ENCODE measurements at places on chromosomes 2 and 18.

- no peak for DNase-seq
Measured at GRCh38 chr2:34547900-34548299, 948.8 kb upstream of the FAM98A start.

DNA sequence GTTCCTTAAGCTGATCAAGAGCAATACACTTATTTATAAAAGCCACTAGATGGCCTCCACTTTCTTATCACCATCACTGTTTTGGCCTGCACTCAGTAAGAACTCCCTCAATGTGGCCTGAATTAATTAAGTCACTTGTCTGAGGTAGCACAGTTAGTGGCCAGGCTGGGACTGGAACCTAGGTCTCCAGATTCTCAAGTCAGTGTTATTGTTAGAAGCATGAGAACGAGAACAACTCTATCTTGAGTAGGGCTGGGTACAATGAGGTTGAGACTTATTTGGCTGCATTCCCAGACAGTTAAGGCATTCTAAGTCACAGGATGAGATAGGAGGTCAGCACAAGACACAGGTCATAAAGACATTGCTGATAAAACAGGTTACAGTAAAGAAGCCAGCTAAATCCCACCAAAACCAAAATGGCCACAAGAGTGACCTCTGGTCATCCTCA lies 115.8 kb downstream of the SS18 start:
- no peak for DNase-seq

GRCh38 chr2:98828369-98828744 lies 97.4 kb upstream of the MGAT4A start:
- no peak for DNase-seq

GRCh38 chr2:152755029-152755428 lies 36.6 kb downstream of the ARL6IP6 start:
- no peak for DNase-seq

DNA sequence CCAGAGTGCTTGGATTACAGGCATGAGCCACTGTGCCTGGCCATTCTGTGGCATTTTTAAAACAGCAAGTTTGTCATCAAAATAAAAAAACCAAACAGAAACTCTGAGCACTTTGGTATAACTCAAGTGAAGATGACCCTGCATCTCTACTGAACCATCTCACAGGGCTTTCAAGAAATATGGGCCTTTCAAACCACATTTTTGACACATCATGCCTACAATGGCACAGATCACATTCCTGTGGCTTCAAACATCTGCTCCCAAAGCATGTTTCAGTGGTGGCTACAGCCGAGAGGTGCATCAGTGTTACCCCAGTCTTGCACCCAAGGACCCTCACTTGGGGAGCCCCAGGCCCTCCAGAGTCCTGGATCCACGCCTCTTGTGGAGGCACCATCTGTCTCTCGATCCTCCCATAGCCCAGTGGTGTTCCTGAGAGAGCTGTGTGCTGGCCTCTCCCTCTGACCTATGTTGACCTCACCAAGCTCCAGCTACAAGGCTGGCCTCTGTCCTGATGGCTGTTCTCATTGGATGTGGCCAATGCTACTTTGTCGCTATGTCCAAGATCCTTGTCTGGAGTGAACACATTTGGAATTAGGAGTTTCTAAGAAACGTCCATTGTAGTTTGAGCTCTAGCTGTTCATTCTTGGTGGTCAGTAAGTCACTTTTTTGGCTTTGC lies 55.2 kb upstream of the RALBP1 start:
- no peak for DNase-seq

GRCh38 chr2:186497928-186498327 lies 11.9 kb downstream of the ZC3H15 start:
- DNase-seq = no peak

GRCh38 chr2:145593991-145594614 lies 1074.2 kb upstream of the ZEB2 start:
- DNase-seq = no peak

GRCh38 chr2:104804148-104804890 lies 49.6 kb upstream of the POU3F3 start:
- no peak for DNase-seq

GRCh38 chr2:16493788-16494187 lies 171.8 kb downstream of the CYRIA start:
- no peak for DNase-seq

- no peak for DNase-seq
Measured at GRCh38 chr2:228723599-228723998, 542.1 kb upstream of the SPHKAP start.

DNA sequence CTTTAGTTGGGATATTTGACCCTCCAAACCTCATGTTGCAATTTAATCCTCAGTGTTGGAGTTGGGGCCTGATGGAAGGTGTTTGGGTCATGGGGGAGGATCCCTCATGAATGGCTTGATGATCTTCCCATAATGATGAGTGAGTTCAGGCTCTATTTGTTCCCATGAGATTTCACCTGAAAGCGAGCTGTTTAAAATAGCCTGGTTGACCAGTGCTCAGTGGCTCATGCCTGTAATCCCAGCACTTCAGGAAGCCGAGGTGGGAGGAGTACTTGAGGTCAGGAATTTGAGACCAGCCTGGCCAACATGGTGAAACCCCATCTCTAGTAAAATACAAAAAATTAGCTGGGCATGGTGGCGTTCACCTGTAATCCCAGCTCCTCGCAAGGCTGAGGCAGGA lies 14.9 kb upstream of the PSME4 start:
- DNase-seq = no peak

DNA sequence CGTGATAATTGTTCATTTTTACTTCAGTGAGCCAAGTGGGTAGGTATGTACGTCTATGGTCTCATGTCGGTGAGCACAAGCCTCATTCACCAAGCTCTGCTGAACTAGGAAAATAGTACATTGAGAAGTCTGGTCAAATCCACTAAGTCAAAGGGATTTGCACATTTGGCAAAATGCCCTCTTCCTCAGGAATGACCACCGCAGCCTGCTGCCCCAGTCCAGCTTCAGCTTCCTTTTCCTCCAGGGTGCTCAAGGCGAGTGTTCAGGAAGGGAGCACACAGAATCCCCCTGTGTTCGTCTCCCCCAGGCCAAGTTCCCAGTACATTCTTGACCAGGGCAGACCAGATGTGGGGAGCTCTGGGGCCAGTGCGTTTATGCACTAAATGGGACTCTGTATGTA lies 23.0 kb downstream of the TCF7L1 start:
- DNase-seq = no peak

GRCh38 chr2:66185497-66186054 lies 249.3 kb upstream of the MEIS1 start:
- DNase-seq = no peak

GRCh38 chr18:74682141-74682990 lies 84.7 kb downstream of the ZNF407 start:
- DNase-seq = no peak

- DNase-seq = no peak
Measured at GRCh38 chr2:121093692-121094091, 191.3 kb downstream of the TFCP2L1 start.

DNA sequence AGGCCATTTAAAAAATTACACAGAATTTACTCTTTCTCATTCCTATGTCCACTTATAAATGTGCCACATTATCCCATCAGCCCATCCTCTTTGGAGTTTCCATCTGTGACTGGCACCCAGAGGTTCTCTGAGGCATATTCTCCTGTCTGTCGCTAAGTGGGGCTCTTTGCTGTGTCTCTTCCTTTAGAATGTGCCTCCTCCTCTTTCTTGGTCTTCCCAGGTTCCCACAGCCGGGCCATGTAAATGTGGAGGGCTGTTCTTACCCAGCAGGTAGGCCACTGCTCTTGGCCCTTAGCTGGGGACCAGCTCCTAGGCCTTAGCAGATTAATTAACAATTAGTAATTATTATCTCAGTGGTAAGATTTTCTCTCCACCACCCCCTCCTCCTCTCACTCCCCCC lies 167.0 kb downstream of the INSIG2 start:
- no peak for DNase-seq

DNA sequence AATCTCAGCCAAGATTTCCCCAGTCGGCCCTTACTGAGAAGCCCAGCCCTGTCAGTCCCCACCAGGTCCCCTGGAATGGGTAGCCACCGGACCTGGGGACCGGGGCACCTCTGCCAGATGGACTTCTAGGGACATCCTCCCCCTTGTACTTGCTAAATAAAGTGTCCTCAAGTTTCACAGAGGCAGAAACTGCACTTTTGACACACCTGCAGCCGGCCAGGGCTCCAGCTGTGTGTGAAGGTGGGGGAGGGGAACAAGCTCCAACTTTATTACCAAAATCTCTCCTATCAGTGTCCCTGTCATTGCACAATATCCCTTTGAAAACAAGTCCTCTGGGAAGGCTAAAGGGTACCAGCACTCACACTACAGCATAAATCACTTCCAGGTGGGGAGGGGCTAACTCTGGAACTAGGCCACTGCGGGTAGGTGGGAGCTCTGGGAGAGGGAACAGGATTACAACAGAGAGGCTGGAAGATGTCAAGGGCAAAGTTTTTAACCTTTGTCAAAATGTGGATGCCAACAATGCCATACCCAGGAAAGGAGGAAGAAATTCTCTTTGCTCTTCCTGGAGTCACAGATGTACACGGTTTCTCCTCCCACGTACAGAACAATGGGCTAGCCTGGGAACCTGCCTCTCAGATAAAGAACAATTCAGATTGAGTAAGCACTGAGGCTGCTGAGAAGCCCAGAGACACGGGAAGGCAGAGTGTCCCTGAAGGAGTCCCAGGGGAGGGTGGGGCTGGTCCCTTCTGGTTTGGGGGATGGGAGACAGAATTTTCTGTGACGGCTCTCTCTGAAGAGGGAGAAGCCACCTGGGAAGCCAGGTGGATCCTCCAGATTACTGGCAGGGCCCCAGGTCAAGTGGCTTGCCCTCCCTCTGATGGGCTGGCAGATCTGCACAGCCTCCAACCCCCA lies 11.0 kb downstream of the SDC1 start:
- DNase-seq = no peak

DNA sequence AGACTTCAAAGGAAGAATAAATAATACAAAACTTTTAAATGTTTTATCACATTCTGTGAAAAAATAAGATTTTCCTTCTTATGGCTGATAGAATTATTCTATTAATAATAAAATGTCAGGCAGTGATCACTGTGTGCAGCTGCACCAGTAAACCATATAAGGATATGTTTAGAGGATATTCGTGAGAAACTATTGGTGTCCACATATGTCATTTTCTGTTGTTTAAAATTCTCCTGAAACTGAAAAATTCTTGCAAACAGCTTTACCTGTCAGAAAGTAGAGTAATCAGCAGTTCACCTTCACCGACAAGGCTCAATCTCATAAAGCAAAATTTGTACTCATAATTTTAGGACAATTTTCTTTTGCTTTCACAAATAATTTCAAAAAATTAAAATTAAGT lies 170.1 kb upstream of the KCNH7 start:
- no peak for DNase-seq

DNA sequence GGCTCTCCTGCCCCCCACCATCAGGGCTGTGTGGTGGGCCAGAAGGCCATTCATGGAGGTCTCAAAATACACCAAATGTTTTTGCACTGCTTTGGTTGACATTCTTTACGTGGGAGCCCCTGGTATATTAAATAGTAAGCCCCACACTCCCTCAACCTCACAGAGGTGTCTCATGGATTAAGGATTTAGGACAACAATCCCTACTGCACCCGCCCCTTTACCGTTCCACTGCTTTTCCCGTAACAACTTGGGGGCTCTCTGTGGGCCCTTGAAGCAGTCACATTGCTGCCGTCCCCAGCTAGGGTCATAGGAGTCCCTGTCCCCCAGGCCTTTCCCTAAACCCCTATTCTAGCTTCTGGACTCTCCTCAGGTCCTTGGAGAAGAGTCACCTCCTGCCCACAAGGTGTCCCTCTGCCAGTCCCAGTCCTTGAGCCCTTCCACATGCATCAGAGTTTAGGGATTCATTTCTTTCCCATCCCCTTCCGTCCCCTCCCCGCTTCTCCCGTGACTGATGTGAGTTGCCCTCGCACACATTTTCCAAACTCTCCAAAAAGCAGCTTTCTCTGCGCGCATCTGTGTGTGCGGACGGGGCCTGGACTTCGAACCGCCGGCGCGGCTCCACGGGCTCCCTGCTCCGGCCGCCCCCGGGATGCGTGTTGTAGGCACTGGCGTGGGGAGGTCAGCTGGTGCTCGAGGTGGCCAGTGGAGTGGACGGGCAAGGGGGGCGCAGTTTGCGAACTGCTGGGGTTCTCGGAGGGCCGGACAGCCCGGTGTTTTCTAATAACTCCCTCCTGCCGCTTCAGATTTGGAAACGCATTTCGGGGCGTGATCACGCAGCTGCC lies 84.8 kb downstream of the LYPD1 start:
- DNase-seq = no peak

DNA sequence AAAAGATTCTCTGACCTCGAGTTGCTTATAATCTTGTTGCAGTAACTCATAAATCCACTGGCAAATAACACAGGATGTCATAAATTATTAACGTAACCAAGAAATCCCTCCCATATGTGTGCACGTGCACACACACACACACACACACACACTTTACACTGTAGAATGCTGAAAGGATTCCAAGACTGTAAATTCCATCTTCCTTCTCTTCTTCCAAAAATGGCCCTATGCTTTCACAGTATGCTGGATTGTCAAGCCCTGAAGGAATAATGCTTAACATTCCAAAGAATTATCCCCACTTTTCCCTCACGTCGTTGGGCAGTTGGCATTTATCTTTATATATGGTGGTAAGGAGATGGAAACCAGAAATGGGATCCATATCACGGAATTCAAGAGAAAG lies 117.5 kb upstream of the CRIM1 start:
- no peak for DNase-seq

DNA sequence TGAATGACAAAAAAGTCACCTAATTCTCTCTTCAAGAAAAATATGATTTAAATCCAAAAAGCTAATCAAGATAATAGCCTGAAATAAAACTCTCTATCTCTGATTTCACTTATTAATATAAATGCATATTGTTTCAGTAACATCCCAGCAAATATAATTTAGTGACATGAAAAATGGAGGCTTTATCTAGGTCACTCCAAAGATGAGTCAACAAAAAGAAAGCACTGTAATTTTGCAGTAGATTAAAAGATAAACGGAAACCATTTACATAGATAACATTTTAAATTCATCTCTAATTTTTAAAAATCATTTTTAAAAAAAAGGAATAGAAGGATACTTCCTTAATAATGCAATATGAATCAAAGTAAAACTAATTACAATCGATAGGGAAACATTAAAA lies 76.9 kb downstream of the INPP5D start:
- DNase-seq = no peak

GRCh38 chr2:127006962-127007361 lies 100.0 kb downstream of the BIN1 start:
- no peak for DNase-seq

GRCh38 chr18:12879840-12880540 lies 4.0 kb downstream of the PTPN2 start:
- DNase-seq = no peak

DNA sequence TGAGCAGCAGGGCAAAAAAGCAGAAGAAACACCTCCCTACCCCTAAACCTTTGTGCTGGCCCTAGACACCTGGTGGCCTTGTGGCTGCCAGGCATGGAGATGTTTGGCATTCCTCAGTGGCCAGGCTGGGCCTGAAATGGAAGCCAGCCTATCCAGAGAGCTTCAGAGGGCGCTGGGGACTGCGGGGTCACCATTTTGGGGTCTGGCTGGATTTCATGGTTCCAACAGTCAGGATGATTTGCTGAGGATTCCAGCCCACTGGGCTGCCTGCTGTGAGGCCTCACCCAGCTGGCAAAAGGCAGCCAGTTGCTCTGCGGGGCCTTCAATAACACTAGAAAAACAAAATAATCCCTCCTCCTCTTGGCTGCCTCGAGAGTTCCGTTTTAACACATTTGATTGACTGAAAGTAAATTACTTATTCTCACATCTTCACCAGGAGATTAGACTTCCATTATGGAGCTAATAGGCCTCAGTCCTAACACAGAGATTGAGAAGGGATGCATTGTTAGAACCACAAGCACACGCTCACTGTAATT lies 154.1 kb downstream of the EN1 start:
- DNase-seq = no peak
